HCT116 (cell line): ENCODE measurements at places on chromosomes 6 and 20.

DNA sequence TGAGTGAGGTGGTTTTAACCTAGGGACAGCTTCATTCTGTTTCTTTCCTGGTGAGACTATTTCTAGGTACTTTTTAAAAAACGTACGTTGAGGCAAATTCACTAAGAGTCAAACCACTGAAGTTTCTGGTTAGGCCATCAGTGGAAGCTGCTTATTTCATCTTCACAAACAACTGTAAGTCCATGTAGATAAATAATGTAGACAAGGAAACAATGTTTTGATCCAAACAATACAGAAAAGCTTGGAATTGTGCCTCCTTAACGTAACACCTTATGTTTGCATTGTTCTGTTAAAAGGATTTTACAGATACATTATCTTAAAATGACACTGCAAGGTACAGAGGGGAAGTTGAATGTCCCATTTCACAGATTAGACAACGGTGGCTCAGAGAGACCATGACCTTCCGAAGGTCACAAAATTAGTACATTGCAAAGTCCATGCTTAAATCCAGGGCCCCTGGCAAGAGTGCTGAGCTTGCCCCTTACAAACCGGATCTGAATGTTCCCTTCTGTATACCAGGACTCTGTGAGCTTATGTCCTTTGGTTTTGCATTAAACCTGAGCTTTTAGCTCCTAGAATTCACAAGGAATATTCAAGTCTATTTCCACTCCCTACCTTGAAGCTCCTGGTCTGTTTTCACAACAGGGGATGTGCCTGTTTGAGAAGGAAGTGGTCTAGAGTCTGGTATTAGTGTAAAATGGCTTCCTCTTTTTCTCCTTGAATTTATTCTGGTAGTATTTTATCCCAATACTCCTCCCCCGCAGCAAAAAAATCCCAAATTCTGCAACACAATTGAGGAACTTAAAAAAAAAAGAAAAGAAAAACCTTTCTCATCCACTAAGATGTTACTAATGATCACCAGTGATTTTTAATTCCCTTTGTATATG, 28.9 kb upstream of the ZNF217 start:
- DNase-seq, result no peak

GRCh38 chr6:45645302-45645701, 267.6 kb upstream of the SUPT3H start:
- DNase-seq, result no peak

DNA sequence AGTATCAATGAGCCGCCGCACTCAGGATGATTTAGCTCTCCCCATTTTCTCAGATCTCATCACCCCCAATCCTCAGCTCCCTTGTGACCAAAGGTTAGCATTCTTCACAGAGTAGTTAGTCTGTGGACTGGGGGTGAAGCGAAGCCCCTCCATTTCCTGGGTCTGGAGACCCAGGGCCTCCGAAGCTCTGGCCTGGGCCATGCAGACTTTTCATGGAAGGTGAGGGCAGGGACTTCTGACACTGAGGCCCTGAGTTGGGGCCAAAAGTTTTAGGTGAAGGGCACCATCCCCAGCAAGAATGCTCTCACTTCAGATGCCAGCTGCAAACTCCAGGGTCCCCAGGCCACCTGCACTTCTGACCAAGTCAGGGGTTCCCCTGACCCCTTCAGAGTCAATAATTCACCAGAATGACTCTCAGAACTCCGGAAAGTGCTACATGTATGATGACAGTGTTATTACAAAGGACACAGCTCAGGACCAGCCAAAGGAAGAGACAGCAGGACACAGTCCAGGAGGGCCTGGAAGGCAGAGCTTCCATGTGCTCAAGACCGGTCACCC, 65.7 kb upstream of the DUSP22 start:
- DNase-seq, result no peak

DNA sequence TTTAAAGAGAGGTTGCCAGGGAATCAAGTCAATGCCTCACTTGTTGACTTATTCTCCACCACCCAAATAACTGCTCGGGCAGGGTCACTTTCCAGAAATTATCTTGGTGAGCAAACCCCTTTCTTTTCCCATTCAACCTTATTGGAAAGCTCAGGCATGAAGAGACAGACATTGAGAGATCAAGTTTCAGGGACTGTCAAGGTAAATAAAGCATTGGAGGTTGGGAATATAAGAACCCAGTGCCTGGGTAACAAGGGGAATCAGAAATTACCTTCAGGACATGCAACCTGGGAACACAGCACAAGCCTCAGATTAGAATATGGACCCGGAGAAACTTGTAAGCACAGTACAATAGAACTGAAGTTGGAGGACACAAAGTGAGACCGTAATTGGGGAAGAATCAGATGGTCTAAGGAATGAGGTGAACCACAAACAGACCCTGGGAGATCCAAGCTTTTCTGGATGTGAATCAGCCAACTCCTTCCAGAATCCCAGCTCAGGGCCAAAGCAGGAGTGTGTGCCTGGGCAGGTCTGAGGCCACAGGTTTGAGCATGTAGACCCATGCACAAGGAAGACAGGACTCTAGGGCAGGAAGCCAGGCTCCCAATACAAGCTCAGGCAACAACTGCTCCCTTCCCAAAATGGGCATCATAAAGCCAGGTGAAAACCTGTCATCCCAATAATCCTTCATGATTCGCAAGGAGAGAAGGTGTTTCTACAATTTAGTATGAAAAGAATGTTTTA, 512.8 kb downstream of the MAFB start:
- DNase-seq, result no peak

- no peak for DNase-seq
Observed at GRCh38 chr6:38310061-38310460, 329.7 kb downstream of the BTBD9 start.

DNA sequence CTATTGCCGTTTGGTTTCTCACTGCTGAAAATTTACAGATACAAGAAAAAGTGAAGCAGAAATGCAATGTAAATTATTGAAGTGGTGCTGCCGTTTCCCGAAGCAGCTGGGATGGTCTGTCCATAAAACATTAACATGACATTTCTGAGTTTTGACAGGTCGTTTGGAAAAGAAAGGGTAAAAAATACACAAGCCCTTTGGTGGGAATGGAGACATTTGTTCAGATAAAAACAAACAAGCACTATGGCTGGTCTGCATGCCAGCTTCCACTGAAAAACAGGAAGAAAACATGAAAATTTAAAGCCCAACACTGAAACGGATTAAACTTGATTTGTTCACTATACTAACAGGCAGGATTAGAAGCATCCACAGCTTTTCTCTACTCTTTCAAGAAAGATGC, 155.2 kb downstream of the FRK start:
- no peak for DNase-seq

- no peak for DNase-seq
Observed at GRCh38 chr20:32482442-32483261, 102.5 kb downstream of the NOL4L start.

GRCh38 chr6:64736421-64736950, 970.5 kb downstream of the EYS start:
- DNase-seq, result no peak

DNA sequence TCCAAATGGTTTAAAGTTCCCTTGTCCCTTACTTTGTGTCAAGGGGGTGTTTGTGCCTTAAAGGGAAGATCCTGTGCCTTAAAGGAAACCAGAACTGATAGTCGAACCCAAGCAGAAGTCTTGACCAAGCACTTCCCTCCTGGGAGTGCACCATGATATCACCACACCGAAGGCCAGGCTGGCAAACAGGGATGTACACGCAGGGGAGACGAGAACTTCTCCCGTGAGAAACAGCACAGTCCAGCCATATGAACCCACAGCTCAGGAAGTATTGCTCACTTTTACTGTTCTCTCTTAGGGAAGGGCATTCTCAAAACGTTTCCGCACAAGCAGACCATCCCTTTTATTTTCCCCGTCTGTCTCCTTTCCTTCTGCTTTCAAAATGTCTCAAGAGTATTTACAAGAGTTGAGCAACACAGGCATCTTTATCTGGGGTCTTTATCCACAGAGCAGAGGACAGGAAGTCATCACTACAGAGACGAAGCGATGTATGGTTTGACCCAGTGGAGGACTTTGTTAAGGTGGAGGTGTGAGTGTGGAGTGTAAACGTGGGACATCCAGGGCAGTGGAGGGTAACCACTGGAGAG, 12.8 kb upstream of the SERPINB1 start:
- DNase-seq, result no peak

DNA sequence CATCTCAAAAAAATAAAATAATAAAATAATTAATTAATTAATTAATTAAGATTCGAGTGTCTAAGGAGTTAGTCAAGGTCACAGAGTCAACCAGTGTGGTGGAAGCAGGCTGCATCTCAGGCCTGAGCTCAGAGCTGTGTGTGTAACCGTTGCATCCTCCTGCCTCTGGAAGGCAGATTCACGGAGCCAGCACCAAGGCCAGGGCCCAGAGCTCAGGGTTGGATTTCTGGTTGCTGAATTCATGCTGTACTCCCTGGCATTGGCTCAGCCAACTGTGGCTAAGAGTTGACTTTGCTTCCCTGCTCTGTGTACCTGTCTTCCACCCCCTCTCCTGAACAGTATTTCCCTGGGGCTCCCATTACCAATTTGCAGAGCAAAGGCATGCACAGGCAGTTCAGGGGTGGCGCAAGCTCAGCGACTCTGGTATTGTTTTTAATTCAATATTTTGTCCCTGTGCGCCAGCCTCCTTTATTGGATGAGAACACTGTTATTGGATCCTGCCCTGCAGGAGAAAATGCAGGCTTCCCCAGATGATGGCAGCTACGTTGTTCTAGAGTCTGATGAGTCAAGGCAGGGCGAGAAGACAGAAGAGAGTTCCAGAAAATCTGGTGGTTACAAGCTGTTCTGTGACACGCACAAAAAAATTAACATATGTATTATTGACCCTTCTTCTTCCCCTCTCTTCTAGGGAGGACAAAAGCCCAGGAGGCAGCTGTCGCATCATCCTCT, 12.3 kb upstream of the CTNNBL1 start:
- no peak for DNase-seq

DNA sequence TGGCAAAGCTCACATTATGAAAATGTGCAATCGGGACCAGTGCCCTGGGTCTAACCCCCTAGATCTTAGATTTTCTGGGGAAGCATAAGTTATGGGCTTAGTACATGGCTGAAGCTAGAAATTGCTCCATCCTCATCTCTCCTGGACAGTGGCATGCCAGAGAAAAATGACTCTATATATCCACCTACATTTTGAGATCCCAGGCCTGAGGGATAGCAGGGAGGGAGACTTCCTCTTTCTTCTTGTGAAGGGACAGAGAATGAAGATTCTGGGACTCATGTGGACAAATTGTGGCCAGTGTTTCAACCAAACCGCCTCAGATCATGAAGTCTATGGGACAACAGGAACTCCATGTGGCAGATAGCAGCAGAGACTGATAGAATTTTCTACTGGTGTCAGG, 35.4 kb downstream of the GSTA2 start:
- DNase-seq, result no peak

GRCh38 chr6:71383476-71383875, 94.9 kb downstream of the OGFRL1 start:
- DNase-seq, result peak; percentile 12

GRCh38 chr6:15697895-15698294, 35.1 kb upstream of the DTNBP1 start:
- no peak for DNase-seq
